Muscle of arm (tissue), 14 donors: ENCODE measurements at places on chromosomes 2 and 18.

DNA sequence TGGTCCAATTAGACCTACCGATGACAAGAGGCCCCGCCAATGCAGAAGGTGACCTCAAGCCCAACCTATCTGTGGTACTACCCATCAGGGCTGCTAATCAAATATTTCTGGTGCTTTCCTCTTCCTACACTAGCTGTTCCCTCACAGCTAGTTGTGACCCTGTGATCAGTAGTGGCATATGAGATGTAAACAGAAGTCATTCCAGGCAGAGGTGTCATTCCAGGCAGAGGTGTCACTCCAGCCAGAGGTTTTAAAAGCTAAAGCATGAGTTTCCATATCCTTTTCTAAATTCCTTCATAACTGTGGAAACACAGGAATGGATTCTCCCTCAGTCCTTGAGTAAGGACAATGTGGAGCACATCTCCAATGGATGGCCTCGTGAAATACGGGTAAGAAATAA lies 110.9 kb upstream of the DNAJC10 start:
- DNase-seq = no peak

DNA sequence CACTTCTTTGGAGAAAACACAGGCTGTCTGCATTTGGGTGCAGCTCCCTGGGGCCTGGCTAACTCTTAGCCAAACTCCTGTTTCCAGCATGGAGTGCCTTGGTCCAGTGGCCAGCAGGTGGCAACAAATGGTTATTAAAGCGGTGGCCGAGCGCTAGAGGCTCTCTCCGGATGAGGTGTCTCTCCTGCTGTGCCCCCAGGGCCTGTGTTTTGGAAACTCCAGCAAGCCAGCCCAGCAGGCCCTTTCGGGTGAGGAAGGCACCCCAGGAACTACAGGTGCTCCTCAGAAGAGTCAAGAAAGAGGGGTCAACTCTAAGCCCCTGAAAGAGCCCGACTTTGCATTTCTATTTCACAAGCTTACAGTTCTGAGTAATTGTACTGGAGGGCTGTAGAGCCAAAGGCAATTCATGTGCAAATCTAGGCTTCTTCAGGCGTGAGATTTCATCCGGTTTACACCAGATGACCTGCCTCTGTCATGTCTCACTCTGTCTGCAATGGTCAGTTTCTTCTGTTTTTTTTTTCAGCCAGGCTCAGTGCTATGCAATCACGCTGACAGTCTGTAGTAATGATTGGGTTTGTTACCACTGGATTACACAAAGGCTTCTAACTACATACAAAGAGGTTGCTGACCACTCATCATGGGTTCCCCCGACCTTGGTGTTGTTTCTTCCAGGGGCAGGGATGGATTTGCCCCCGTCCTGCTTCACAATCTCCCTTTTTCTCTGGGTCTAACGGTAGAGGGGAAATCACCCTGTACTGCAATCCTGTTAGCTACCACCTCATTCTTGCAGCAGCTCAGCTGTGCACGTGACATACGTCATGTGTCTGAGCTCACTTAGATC lies 7.6 kb upstream of the CHRNA1 start:
- peak; percentile 73 for DNase-seq

GRCh38 chr18:51503351-51503750 lies 305.9 kb upstream of the MEX3C start:
- no peak for DNase-seq

DNA sequence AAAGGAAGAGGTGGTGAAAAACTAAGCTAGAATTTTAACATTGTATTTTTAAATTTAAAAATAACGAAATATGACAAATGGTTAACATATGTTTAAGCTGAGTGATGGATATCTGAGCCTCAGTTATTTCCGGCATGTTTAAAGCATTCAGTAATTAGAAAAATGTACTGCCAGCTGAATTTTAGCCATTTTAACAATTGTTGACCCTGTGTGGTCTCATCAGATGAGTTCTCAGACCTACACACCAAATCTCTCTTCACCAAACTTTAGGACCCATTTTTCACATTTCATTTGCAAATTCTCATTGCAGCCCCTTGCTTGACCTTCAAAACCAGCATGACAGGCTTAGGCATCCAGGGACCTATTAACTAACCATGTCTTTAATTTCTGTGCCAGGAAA lies 91.5 kb upstream of the RGPD4 start:
- DNase-seq = no peak

DNA sequence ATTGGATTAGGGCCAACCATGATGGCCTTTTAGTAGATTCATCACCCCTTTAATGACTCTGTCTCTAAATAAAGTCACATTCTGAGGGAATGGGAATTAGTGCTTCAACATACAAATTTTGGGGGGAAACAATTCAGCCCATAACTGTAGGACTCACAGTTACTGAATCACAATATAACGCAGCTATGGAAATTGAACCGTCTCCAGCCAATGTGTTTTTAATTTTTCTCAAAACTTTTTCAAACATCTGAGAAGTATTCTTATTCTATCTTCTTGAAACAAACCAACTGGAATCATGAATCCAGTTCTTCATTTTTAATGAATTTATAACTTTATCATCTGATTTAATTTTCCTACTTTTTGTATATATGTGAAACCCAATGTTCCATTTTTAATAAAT lies 373.1 kb upstream of the SYT4 start:
- peak; percentile 48 for DNase-seq

GRCh38 chr2:142425551-142425950 lies 294.7 kb upstream of the LRP1B start:
- no peak for DNase-seq

DNA sequence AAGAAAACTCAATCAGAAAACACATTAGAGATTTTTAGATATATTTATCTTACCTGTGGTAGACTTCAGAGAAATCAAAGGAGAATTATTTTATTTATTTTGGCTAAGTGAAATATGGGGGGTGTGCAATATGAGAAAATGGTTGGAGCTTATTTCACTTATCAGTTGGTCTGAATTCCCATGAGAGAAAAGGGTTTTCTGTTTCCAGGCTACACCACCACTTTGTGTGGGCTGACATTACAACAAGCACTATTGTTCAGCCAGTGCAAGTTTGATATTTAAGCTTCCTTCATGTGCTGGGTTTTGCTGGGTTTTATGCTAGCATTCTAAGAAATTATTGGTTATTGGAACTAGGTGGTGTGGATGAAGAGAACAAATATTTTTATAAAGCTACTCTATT lies 33.5 kb downstream of the RMND5A start:
- DNase-seq = no peak

DNA sequence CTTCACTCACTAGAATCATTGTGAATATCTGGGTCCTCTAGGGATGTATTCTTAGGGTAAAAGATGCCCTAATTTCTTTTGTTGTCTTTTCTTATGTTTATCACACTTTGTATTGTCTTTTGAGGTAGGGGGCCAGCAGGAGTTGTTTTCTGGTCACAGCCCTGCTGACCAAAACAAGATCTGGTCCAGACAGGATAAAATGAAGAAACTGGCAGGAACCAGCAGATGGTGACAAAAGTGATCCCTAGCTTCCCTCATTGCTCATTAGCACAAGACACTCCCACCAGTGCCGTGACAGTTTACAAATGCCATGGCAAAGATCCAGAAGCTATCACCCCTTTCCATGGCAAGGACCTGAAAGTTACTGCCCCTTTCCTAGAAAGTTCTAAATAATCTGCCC lies 81.7 kb upstream of the CCDC85A start:
- no peak for DNase-seq

GRCh38 chr2:157789933-157790511 lies 86.1 kb downstream of the ACVR1 start:
- DNase-seq = peak; percentile 40

DNA sequence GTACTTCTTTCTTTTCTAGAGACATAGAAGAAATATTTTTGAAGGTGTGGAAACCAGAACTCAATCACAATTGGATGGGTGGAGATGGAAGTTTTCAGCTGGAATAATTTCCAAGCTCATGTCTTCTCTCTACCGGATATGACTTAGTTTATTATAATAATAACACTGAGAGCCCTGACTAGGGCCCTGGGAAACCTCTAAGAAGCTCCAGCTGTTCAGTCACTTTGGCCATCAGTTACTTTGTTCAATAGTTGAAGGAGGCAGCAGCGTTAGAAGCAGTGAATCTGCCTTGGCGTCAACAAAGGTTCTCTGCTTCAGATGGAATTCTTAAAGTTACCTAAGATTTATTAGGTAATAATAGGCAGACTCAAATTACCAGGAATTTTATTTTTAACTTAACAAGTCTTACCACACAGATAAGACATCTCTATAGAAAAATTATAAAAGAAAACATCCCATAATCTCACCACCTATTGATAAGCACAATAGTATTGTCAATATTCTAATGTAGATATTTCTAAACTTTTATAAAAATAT lies 293.8 kb upstream of the CHAC2 start:
- no peak for DNase-seq

GRCh38 chr2:26302846-26303245 lies 43.1 kb upstream of the SELENOI start:
- DNase-seq = no peak

GRCh38 chr2:130341562-130342019 lies 1.1 kb upstream of the IMP4 start:
- DNase-seq = no peak

DNA sequence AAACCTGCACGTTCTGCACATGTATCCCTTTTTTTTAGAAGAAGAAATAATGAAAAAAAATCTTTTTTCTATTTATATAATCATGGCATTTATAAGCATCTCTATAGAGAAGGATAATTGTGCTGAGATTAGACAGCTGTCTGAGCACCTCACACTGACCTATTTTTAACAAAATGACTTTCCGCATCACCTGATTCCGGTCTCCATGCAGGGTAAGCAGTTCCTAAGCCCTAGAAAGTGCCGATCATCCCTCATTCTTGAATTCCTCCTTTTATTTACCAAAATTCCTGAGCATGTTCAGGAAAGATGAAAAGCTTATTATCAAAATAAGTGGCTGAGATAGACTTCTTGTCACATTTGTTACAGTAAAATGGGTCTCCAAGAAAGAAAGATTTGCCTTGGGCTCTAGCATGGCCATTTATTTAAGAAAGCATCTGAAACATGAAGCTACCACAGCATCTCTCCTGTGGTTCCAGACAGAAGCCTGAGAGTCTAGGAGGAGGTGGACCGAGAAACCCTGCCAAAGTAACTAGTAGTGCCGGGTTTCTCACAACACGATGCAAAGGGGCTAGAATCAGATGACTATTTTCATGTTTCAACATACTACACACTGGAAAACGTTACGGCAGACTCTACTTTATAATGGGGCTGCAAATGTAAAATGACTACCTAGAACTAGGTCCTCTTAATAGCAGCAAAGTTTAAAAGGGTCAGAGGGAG lies 670 bp downstream of the GKN1 start:
- DNase-seq = no peak

DNA sequence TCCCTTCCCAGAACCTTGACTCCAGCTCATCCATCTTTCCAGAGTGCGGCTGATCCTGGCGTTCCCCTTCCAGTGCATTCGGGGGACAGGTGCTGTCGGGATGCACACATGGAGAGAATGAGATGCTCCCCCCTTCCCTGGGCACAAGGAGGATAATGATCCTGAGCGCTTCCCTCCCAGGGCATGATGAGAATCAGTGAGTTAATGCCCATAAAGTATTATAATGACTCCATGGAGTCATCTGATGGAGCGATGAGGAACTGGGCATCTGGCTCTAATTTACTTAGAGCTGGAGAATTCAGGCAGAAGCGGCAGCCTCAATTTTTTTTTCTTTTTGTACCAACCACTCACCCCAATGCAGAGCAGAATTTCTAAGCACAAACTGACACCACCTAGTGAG lies 79.6 kb upstream of the SKOR2 start:
- DNase-seq = no peak

DNA sequence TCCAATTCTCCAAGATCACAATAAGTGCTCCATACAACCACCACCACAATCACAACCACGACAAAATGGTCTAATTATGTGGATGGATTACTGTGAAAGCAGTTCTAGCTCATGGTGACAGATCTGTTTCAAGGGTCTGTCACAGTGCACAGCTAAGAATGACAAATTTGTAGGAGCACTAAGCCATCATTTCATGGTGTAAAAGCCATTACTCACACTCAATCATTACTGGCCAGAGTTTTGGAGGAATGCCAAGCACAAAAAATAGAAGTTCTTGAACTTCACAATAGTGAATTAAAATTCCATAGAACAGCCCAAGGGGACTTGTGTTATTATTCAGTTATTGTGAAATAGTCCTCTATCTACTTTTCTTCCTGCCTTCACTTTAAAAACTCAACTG lies 2.3 kb downstream of the CPS1 start:
- no peak for DNase-seq

DNA sequence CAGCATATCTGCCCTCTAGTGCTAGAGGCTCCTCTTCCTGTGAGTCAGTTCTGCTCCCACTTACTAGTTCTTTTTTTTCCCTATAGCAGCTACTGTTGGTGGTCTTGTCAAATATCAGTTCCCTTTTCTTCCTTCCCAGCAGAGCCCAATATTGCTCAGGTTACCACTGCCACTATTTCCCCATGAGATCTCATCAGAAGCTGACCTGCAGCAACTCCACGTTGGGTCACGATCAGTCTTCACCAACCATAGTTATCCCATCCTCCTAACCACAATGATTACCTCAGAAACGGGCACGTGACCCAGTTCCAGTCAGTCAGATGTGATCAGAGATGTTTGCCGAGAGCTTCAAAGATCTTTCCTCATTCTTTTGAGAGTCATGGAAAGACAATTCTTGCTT lies 59.7 kb upstream of the CAPN13 start:
- no peak for DNase-seq

GRCh38 chr2:216478151-216478550 lies 20.5 kb upstream of the RPL37A start:
- DNase-seq = no peak

GRCh38 chr18:49123431-49123830 lies 172.7 kb upstream of the SMAD7 start:
- no peak for DNase-seq

DNA sequence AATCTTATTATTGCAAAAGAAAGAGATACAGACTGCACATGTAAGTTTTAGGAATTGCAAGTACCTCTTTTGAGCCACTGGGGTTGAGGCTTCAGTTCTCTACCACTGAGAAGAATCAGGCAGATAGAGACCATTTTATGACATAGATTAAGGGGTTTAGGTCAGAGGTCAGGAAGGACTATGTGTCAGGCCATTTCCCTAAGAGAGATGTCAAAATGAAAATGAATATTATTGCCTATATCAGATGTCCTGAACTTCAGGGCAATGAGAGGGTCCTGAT lies 113.7 kb downstream of the GATA6 start:
- no peak for DNase-seq

DNA sequence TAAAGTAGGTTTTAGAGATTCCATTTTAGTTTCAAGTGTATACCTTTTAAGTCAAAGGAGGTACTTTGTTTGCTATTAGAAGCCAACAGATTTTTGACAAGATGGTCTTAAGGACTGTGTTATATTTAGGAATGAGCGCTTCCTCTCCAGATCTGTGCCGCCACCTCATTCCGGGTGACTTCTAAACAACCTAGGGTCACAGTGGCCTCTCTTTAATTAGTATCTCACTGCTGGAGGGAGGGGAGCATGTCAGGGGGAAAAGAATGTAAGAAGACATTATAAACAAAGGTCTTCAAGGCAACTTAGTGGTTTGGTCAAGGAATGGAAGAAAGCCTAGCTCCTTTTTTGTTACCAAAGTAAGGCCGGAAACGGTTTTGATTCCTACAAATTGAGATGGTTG lies 67.0 kb downstream of the RBMS1 start:
- no peak for DNase-seq

GRCh38 chr18:26383454-26384270 lies 157.4 kb downstream of the TAF4B start:
- DNase-seq = peak; percentile 27
